ENCODE measurements at places on chromosomes 13 and 19. TPM values are rescaled to one million over a fixed set of nuclear protein-coding genes. Genes with fewer than 3 reads are reported as not detected.

The ATCAY gene
- polyA plus RNA-seq = not detected

The TBXA2R gene
- polyA plus RNA-seq = 2.6 TPM

The ACP4 gene
- not detected for polyA plus RNA-seq

The NLRP9 gene
- not detected for polyA plus RNA-seq

The ATP4B gene
- polyA plus RNA-seq = not detected

The ERICH4 gene
- not detected for polyA plus RNA-seq

The S1PR5 gene
- polyA plus RNA-seq = 1.6 TPM

The NOTCH3 gene
- 16.0 TPM for polyA plus RNA-seq

The CCDC70 gene
- not detected for polyA plus RNA-seq

The CCDC8 gene
- 5.5 TPM for polyA plus RNA-seq

The CABP5 gene
- polyA plus RNA-seq = not detected

The PGLYRP2 gene
- polyA plus RNA-seq = not detected

The FOXA3 gene
- polyA plus RNA-seq = not detected

The IL12RB1 gene
- polyA plus RNA-seq = not detected

The SYT3 gene
- polyA plus RNA-seq = not detected

The CRYL1 gene
- polyA plus RNA-seq = 16.1 TPM

The KLK7 gene
- not detected for polyA plus RNA-seq

The ZNF649 gene
- polyA plus RNA-seq = 5.8 TPM

The BICRA gene
- polyA plus RNA-seq = 0.81 TPM

The LGI4 gene
- polyA plus RNA-seq = 0.49 TPM

The DMWD gene
- 14.5 TPM for polyA plus RNA-seq

The ATP4A gene
- polyA plus RNA-seq = not detected

The ZC3H13 gene
- 50.7 TPM for polyA plus RNA-seq

The PCDH20 gene
- not detected for polyA plus RNA-seq

The ZNF229 gene
- 7.7 TPM for polyA plus RNA-seq

The STARD13 gene
- polyA plus RNA-seq = 13.8 TPM

The ALKBH7 gene
- polyA plus RNA-seq = 72.4 TPM

The ZNF835 gene
- not detected for polyA plus RNA-seq

The OVOL3 gene
- polyA plus RNA-seq = not detected

The KIR2DL1 gene
- not detected for polyA plus RNA-seq

The MCEMP1 gene
- not detected for polyA plus RNA-seq

The ACP7 gene
- 0.47 TPM for polyA plus RNA-seq

The F10 gene
- polyA plus RNA-seq = 9.0 TPM

The POU4F1 gene
- polyA plus RNA-seq = not detected

The KCNN1 gene
- polyA plus RNA-seq = not detected

The KLK3 gene
- polyA plus RNA-seq = not detected

Data from GM23248 (cell line).